ENCODE measurements at places on chromosomes 2 and 18.
A peak's percentile ranks its signal among the peaks of the same experiment; 100 is the strongest.

DNA sequence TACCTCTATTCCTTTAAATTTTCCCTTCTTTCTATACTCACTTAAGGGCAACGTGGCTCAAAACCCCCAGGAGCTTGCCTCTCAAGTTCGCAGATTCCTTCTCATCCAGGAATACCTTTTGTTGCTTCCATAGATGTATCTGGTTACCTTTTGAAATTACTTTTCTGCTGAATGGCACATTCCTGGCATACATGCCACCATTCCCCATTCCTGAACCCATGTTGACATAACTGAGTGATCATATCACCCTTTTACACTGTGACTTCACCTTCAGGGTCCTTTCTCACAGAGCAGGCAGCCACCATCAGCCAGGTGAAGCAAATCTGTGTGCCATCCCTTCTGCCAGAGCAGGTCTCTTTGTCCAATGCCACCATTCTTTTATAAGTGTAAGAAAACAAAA is 615.8 kb downstream of the ARHGAP15 start:
- DNase-seq, result no peak

DNA sequence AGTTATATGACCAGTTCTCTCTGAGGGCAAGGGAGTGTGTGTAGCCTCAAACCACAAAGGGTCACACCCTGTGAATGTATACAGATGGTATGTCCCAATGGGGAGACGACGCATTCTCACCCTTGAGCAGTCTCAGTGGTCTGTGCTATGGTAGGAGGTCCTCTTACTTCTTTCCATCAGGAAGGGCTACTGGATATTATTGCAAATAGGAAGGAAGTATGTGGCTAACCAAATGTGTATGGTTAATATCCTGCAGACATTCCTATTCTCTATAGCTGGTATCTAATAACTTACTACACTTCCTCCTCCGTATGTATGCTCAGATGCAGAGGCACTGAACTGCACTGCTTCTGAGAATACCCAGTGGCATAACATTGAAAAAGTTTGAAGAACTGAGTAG is 306.7 kb upstream of the CCDC68 start:
- peak; percentile 60 for DNase-seq

DNA sequence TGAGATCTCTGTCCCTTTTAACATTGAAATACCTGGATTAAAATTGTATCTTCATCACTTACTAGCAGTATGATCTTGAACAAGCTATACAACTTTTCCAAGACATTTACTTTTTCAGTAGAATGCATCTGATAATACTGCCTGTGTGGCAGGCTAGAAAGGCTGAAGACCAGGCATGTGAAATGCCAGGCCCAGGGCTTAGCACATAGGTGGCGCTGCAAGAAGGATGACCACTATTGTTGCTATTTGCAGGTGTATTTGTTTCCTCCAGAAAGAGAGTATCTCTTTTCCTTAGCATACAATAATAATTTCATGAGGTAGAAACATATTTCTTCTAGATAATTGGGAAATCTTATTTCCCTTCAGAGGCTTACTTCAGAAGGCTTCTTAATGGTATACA is 331.3 kb downstream of the THSD7B start:
- no peak for DNase-seq

DNA sequence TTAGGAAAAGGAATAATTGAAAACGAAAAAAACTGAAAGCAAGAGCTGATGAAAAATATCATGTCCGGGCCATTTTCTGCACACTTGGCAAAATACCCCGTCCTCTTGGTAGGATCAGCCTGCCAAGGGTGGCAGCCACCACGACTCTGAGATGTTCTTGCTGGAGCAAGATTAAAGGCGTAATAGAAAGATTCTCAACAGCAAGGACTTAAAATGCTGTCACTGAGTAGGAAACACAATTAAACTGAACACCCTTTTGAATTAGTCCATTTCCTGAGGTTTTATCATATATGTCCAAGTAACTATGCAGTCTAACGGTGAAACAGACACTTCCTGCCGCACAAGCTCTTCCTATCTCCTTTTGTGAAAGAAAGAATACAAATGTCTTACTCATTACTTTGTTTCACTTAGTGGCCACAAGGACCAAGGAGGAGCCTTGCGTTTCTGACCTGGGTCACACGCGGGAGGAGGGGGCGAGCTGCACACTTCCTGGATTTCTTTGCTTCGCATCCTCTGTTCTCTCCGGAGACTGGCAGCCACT is 222.7 kb downstream of the PIEZO2 start:
- no peak for DNase-seq

DNA sequence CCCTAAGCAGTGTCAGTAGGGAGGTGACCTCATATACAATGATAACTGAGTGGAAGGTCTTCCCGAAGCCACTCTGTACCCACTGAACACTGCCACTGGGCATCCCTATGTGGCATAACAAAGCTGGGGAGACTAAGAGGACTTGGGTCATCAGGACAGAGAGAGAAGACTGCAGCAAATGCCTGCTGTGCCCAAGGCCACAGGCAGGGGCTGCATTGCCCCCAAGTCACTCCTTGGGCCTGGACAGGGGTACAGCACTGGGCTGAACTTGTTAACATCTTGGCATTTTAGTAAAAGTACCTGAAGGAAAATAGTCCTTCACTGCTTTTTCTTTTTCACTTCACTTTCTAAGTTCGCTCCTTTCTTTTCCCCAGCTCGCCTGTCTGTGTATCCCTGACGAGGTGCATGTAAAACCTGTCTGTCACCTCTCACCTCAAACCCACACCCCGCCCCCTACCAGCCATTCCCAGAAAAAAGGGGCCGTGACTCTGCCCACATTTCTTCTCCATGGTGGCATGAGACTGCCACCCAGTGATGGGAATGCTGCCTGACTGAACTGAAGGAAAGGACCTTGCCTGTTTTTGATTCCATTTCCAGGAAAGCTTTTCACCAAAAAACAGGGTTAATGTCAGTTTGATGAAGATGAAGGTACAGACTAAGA is 62.9 kb downstream of the MTHFD2 start:
- no peak for DNase-seq

GRCh38 chr18:79884963-79885728 is 66.3 kb downstream of the SLC66A2 start:
- DNase-seq, result no peak
